ENCODE measurements at places on chromosomes 3 and 15.

- DNase-seq, result no peak
Observed at GRCh38 chr15:98294126-98294525, 333.6 kb downstream of the ARRDC4 start.

GRCh38 chr3:193783166-193783896 lies 190.3 kb downstream of the OPA1 start:
- DNase-seq, result no peak

DNA sequence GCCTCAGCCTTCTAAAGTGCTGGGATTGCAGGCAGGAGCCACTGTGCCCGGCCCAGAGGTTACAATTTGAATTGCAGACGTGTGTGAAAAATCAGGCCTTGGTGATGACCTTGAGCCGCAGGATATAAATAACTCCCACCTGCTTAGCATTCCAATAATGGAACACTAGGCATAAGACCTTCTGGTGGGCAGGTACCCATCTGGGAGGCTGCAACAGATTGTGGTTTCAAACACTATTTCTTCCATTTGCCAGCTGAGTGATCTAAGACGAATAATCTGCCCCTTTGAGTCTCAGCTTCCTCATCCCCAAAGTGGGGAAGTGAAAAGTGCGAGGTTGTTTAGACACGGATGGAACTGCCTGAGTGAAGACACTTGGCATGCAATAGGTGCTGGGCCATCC lies 47.7 kb upstream of the HERC1 start:
- DNase-seq, result no peak

GRCh38 chr3:196617256-196617655 lies 22.2 kb upstream of the NRROS start:
- no peak for DNase-seq

GRCh38 chr15:41503669-41504010 lies 10.0 kb downstream of the ITPKA start:
- DNase-seq, result no peak

DNA sequence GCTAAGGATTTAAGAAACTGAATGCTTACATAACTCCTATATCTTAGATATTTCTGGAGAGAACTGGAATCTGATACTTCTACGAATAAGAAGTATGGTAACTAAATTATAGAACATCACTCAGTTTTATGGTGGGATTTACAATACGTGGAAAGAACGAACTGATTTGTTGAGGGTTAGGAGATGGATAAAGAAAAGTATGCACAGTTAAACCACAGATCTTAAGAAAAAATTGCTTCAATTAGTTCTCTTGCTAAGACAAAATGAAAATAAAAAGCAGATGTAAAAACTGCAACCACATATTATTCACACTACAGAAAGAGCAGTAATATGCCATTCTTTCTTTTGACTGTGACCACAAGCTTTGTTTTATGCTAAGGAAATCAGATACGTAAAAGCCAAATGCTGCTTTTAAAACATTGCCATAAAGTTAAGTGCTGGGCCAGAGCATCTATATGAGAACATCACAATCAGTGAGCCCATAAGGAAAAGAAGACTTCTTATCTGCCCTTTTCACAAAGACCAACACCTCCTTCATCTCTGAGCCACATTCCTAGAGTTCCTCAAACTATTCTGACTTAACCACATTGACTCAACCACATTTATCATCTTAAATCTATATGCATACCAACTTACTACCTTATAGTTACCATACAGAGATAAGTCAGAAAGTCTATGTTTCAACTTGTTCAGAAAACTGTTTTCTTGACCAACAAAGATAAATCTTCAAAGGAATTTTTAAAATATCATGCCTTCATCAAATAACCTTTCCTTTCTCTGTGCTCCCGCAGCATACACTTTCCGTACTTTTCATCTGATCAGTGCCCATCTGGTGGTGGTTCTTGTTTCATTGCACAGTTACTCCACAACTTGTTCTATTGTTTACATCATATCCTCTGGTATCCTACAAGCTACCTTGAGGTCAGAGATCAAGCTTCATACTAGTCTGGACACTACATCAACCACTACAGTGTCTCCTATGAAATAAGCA lies 61.7 kb downstream of the FSIP1 start:
- no peak for DNase-seq

DNA sequence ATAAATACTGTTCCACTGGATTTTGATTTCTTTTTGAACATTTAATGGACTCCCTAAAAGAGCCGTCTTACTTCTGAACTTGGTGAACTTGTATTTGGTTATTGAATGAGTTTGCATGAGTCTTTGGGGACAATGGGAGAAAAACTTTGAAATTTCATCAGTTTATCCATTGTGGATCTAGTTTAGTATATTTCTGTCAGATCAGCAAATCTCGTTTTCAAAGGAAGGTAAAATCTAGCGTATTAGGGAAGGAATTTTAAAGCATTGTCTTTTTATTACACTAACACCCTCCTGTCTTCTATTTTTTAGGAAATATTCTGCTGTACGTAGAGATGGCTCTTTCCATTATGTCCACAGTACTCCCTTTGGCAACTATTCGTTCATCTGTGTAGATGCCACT lies 12.8 kb downstream of the TMEM62 start:
- no peak for DNase-seq

DNA sequence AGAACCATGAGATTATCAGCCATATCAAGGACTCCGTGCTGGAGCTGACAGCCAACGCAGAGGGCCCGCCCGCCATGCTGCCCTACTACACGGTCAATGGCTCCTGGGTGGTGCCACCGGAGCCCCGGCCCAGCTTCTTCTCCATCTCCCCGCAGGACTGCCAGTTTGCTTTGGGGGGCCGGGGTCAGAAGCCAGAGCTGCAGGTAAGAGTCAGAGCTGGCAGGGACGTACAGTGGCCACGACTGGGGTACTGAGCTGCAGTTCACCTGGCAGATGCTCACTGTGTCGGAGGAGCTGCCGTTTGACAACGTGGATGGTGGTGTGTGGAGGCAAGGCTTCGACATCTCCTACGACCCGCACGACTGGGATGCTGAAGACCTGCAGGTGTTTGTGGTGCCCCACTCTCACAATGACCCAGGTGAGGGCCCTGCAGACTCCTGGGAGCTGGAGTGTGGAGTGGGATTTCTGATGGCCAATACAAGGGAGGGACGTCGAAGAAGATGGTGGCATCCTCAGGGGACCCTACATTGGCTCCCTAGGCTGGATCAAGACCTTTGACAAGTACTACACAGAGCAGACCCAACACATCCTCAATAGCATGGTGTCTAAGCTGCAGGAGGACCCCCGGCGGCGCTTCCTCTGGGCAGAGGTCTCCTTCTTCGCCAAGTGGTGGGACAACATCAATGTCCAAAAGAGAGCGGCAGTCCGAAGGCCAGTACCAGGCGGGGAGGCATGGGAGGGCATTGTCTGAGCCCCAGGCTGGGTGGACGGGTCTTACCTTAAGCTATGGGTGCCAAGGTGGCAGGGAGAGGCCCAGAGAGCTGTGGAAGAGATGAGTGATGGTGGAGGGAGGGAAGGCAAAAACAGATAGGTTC lies 2.4 kb downstream of the MAN2A2 start:
- DNase-seq, result no peak

DNA sequence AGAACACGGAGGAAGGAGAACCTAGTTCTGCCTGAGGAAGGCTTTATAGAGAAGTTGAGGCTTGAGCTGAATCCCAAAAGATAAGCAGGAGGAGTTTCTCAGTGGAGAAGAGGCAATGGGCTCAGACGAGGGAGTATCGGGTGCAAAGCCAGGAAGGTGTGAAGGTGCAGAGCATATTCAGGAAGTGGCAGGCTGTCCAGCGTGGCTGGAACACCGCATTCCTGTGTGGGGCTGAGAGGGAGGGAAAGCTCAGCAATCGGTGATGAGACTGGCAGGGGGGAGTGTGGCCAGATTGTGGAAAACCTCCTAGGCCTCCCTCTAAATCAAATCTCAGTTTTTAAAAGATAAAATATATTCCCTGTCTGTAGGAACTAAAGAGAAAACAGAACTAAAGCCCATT lies 63.0 kb downstream of the ARHGAP31 start:
- DNase-seq, result no peak

- DNase-seq, result no peak
Observed at GRCh38 chr3:46847744-46848143, 15.5 kb downstream of the MYL3 start.

DNA sequence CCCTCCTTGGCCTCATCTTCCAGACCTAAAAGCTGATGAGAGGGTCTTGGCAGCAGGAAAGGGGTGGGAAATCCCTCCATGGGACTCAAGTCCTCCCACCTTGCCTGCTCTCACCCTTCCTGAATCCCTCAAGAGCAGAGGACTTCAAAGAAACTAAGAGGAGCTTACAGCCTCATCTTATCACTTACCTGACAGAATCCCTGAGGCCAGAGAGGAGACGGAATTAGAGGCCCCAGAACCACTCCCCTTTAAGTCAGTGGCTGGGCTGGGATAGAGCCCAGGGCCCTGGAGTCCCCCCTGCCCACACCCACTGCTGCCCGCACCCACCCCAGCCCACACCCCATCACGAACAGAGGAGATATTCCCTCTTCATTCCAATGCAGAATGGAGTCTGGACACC lies 15.2 kb downstream of the LOXL1 start:
- no peak for DNase-seq

GRCh38 chr3:136678981-136679380 lies 73.2 kb downstream of the STAG1 start:
- DNase-seq, result no peak

GRCh38 chr3:177026505-177027277 lies 170.6 kb downstream of the TBL1XR1 start:
- DNase-seq, result no peak

DNA sequence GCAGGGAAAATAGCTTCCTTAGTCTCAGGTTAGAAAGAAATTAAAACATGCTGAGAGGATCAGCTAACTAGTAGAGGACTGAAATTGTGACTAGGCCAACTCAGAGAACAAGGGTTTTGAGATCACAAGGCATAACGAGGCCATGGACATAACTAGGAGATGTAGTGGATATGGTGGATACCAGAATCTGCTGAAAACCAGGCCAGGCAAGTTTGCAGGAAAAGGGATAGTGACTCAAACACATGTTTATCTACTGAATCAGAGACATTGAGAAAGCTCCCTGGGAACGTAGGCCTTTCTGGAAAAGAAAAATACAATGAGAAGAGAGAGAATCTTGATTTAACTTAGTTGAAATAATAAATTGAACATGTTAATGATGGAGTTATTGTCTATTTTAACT lies 326.5 kb upstream of the GBE1 start:
- DNase-seq, result no peak

GRCh38 chr15:77821188-77821958 lies 188.7 kb upstream of the LINGO1 start:
- DNase-seq, result peak; percentile 25

DNA sequence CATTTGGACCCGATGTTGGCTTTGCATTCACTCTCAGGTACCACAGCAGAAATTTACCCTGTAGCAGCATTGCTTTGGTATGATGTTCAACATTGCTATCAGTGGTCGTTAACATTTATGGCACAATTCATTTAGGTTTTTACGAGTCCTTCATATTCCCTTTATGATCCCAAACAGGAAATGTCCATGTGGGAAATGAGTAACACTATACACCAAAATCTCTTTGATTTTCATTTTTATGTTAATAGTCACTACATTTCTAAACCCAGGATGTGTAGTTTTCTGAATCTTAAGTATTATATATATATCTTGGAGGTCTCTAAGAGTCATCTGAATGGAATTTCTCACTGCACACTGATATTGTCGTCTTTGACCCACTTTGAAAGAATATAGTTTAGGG lies 78.5 kb upstream of the RBMS3 start:
- no peak for DNase-seq

DNA sequence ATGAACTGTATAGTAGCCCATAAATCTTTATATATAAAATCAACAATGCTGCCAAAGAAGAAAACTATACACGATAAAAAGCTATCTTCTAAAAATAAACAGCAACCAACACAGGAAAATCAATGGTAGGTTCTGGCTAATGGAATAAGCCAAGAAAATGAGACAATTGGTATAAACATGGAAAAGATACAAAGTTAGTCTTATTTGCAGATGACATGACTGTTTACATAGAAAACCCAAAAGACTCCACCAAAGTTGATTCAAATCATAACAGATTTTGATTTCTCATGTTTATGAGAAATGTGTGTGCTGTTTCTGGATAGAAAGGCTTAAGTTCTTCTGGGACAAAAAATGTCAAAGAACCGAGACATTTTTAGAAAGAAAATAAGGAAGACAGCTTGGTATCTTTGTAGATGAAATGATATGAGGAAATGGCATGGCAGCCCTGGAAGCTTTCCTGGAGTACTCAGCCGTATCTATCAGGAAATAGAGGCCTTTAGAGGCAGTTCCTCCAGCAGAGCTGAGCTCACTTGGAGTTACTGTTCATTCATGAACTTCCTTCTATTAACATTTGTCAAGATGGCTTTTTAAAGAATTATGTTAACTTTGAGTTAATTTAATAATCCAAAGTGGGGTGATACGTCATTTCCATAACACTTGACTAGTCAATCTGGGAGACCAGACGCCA lies 36.7 kb upstream of the VILL start:
- no peak for DNase-seq

- DNase-seq, result no peak
Observed at GRCh38 chr3:123375014-123375940, 73.6 kb downstream of the ADCY5 start.

- DNase-seq, result no peak
Observed at GRCh38 chr3:122457706-122458105, 41.8 kb upstream of the WDR5B start.

DNA sequence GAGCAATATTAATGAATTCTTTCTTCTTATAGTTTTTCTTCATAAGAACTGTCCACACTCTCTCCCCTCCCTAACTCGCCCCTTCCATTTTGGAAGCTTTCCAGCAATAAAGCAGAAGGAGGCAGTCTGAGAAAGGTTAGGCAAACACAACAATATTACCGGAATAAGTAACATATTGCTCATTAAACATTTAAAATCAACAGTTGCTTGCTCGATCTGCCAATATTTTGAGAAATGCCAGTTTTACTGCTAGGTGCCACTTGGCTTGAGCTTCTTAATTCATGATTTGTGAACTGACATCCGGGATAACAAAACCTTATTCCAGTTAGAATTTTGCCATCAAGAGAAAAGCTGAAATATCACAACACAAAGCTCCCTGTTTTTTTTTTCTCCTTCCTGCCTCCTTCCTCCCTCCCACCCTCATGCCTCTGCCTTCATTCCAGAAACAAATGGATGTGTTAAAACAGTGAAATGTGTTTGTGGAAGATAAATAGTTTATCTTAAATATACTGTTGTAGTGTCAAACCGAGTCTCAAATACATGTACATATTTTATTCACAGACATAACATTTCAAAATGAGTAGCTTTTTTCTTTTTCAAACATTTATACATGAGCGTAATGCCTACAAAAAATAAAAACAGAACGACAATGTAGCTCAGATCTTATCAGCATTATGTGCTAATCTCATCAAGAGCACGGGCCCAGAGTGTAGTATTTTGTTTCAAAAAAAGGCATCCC lies 253.7 kb downstream of the GAP43 start:
- no peak for DNase-seq

- no peak for DNase-seq
Observed at GRCh38 chr3:24483873-24484272, 10.8 kb downstream of the THRB start.

DNA sequence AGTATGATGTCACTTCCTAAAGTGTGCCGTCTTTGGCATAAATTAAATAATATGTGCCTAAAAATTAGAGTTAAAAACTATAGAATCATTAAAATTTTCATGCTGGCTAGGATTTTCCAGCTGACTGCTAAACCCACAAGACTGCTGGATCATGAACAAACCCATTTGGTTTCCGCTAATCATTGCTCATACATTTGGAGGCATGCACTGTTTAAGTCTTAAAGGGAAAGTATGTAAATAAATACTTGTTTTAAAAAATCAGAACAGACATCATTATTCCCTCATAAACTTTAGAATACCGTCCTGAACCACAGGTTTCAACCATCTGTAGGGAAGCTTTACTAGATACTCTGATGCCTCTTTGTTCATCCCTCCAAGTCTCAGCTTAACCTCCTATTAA lies 26.5 kb downstream of the ATP6V1A start:
- no peak for DNase-seq

- no peak for DNase-seq
Observed at GRCh38 chr3:107701299-107701698, 178.5 kb downstream of the BBX start.

Data from NK-92 treated with Interleukin-12 subunit alpha and Interleukin-12 subunit beta, amount 100 ng/mL, for 24 hours (cell line).